ENCODE measurements at places on chromosomes 5 and 9.

GRCh38 chr5:10633271-10634049, 69.6 kb downstream of the ANKRD33B start:
- DNase-seq: no peak

DNA sequence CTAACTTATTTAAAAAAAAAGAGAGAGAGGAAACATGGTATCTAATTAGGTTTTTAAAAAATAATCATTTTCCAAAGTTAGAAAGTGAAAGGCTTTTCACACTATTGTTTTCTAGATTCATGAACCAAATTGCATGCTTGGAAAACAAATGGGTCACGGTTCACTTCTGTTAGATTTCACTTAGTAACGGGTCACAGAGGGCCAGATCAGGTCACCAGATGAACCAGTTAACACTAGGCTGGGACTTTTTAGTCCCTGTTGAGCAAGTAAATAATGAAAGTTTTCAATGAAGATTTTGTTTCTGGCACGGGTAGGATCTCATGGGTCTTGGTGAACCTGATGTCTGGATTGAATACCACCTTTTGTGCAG, 207.2 kb upstream of the RFX3 start:
- DNase-seq: no peak

DNA sequence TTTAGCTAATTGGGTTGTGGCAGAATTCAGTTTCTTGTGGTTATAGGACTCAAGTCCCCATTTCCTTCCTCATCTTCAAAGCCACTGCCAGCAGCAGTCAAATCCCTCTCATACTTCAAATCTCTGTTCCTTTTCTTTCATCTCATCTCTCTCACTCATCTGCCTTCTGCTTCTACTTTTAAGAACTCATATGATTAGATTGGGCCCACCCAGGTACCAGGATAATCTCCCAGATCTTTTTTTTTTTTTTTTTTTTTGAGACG, 8.0 kb upstream of the REEP5 start:
- no peak for DNase-seq

GRCh38 chr9:10612641-10613398, at the start of gene PTPRD:
Gene PTPRD (minus strand): TSS chr9:10613002.
- DNase-seq: peak; percentile 18

GRCh38 chr9:36913393-36914211, 120.5 kb downstream of the PAX5 start:
- no peak for DNase-seq

DNA sequence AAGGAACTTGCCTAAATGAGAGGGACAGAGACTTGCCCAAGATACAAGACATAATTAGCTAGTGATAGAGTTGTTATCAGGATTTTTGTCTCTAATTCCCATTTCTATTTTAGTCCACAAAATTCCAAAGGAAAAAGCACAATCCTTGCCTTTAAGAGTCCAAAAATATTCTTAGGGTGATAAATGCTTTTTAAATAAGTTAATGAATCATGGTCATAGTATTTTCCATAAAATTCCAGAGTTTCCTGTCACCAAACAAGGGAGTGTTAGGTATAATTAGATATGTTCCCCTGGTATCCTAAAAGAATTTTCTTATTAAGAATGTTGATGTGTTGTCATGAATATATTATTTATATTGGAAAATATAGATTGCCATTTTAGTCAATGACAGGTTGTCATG, 21.8 kb upstream of the CEP72 start:
- no peak for DNase-seq

DNA sequence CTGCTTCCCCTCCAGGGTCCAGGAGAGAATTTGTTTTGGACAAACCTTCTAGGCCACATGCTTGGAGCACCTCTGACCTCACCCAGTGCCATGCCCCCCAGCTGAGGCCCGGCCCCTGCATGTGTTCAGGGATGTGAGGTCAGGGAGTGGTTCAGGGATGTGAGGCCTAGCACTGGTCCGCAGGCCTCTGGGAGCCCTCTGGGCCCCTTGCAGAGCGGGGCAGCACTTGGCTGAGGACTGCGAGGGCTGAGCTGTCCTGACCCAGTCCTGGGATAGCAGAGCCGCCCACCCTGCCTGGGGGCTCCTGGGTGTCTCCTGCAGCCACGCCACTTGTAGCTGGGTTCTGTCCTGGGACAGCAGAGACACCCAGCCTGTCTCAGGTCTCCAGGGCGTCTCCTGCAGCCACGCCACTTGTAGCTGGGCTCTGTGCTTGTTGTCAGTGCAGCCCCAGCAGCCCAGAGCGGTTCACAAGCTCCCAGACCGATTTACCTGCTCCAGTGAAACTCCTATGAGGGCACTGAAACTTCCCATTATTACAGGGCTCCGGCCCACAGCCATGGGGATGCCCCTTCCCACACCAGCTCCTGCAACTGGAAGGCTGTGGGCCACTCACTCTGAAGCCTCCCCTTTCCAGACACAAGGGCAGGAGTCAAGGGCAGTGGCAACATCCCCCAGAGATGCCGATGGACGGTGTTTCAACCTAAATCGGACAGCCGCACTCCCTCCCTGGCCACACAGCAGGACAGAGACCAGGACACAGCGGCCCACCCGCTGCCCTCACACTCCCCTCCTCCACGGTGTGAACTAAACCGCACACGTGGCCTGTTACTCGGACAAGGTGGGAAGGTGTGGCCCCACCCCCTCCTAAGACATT, 5.4 kb upstream of the CEP72 start:
- no peak for DNase-seq

GRCh38 chr5:169881702-169882303, 98.5 kb downstream of the INSYN2B start:
- no peak for DNase-seq

DNA sequence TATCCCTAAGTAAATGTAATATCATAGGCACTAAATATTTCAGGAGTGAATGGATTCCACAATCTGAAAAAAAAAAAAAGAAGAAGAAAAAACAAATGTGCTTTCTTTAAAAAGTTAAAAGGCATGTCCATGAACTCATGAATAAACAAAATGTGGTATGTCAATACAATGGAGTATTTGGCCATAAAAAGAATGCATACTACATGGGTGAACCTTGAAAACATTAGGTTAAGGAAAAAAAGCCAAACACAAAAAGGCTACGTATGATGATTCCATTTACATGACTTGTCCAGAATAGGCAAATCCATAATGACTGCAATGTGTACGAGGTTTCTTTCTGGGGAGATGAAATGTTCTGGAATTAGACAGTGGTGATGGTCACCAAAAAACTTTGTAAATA, 45.3 kb downstream of the FNIP1 start:
- no peak for DNase-seq

GRCh38 chr9:25691786-25692185, 13.5 kb upstream of the TUSC1 start:
- DNase-seq: no peak

DNA sequence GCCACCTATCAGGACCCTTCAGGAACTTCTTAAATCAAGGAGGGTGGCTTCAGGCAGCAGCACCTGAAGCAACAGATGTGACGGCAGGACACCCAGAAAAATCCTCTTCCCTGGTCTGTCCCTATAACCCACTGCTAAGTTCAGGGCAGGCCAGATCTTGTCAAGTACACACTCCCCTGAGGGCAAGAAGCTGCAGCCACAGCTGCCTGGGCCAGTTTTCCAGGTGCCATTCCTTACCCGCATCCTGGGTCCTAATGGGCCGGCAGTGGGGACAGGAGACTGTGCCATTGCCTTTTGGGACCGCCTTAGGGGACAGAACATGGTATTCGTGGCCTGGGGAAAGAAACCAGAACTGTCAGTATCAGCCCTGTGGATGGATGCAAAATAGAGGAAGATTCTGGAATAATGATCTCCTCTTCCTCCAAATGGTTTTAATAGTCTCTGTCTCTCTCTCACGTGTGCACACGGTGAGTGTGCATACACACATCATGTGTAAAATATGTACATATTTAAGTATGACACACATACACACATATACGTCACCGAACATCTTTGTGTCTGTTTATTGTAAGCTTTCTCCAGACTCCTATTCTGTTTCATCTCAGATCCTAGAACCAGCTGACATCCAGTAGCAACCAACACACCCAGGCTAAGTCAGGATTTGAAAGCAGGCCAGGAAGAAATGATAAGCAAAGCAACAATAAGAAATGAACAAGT, 14.0 kb downstream of the ORM2 start:
- DNase-seq: no peak

DNA sequence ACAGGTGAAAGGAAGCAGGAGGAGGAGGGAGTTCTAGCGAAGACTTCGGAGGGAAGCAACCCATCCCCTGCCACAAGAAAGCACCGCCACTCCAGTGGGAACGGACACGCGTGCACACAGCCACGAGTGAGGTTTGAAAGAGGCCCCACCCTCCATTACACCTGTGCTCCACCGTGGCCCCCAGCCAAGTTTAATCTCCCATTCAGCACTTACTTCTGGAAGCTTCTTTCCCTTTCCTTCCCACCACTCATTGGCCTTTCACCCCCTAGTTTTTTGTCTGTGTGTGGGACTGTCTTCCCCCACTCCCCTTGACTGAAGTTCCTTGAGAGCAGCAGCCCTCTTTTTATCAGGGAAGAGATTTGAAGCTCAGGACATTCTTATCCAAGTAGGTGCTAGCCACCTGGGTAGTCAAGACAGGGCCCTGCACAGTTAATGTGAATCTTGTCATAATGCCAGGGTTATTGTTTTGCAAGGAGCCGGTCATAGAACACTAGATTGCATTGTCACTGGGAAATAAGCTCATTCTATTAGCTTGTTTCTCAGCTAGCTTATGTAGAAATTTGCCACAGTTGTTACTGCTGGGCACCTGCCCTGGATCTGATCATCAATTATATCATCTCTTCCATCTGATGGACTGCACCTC, 256.0 kb downstream of the DOCK8 start:
- DNase-seq: peak; percentile 16

DNA sequence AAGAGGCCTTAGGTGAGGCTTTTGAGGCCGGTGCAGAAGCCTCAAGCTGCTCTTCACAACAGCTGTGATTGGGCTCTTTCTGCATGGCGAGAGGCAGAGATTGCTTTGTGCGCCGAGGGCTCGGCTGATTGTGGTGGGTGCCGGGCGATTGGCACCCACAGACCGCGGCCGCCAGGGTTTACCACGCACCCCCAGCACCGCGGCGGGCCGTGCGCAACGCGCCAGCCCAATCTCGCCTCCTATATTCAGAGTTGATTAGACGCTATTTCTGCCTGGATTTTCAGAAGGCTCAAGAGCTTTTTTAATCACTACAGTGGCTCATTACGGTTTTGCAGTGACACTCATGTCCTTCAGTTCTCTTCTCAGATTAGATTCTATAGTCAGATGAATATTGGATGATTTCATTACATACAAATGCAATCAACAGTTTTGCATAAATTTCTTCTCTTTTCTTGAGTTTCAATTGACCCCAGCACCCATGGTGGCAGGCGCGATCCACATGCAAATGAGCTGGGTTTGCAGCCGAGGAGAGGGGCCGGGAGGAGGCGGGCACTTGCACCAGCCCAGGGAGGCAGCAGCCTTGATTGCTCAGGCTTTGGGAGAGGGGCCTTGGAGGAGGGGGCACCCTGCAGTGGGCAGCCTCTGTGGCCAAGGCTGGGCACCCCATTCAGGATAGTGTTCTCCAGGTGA, 33.8 kb upstream of the PTGS1 start:
- no peak for DNase-seq

GRCh38 chr9:107422189-107423185, 67.1 kb downstream of the KLF4 start:
- DNase-seq: peak; percentile 78

GRCh38 chr5:151200913-151201595, 22.8 kb downstream of the CCDC69 start:
- no peak for DNase-seq

GRCh38 chr9:77808751-77809081, 160.6 kb upstream of the GNA14 start:
- DNase-seq: peak; percentile 45

GRCh38 chr5:51388488-51389287, 5.4 kb downstream of the ISL1 start:
- DNase-seq: no peak

GRCh38 chr5:820245-820644, 30.5 kb downstream of the ZDHHC11 start:
- DNase-seq: peak; percentile 54

GRCh38 chr5:91373006-91373405, 10.1 kb downstream of the ARRDC3 start:
- DNase-seq: no peak

DNA sequence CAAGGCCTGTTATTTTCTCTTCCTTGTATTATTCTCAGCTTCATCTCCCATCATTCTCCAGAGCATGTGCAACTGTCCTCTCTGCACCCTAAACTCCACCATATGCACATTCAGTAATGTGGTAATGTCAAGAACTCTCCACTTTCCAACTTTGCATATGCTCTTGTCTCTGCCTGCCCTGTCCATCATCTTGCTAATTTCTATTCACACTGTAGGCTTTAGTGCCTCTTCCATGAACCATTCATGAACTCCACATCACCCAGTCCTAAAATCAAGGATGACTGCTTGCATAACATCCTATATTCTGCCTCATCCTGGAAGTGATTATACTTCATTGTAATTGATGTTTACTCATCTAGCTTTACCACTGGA, 354.8 kb downstream of the PDE4D start:
- no peak for DNase-seq

- no peak for DNase-seq
Observed at GRCh38 chr5:149789835-149790234, 59.7 kb downstream of the PPARGC1B start.

- no peak for DNase-seq
Observed at GRCh38 chr9:136662326-136662655, 425 bp upstream of the EGFL7 start.

- peak; percentile 31 for DNase-seq
Observed at GRCh38 chr9:1946526-1947283, 68.4 kb upstream of the SMARCA2 start.

- no peak for DNase-seq
Observed at GRCh38 chr9:27514551-27514950, 9.5 kb upstream of the IFNK start.

DNA sequence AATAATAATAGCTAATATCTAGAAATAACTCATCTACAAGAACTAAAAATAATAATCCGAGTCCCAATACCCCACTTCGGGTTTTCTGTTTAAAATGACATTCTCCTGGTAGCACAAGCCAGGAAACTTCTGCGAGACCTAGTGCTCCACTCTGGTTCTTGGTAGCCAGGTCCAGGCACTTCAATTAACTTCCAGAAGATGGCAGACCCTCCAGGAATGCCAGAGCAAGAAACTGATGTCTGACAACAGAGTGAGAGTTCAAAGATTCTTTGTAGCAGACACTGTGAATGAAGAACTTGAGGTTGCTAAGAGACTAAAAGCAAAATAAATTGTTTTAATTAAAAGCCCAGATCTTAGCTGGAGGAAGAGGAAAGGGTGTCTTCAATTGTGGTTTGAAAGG, 1963.3 kb upstream of the CDH9 start:
- DNase-seq: no peak

GRCh38 chr9:36941441-36941840, 92.6 kb downstream of the PAX5 start:
- no peak for DNase-seq

GRCh38 chr9:69932901-69933300, 110.7 kb upstream of the MAMDC2 start:
- no peak for DNase-seq

DNA sequence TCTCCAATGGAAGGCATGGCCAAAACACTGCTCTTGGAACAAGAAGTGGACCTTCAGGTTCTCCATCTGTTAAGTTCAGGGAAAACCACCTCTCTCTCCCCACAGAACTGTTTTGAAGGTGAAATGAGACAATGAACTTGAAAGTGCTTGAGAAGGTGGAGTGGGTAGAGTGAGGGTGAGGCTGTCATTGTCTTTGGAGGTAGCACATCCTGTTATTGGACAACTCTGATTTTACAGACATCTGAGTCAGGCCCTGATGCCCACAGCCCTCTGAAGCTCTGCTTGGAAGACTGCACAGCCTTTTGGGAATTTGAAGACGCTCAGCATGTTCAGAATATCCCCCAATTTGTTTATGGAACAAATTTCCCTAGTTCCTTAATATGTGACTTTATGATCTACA, 27.6 kb upstream of the TEX48 start:
- DNase-seq: no peak

GRCh38 chr9:125749951-125750626, 2.9 kb downstream of the PBX3 start:
- no peak for DNase-seq

Measured in large intestine (tissue), 12 donors.